ENCODE measurements at places on chromosomes 16 and 17. TPM values are rescaled to one million over a fixed set of nuclear protein-coding genes. Genes with fewer than 3 reads are reported as not detected.

G6PC1 gene
- total RNA-seq = not detected

DRG2 gene
- total RNA-seq = 54.3 TPM

CDH16 gene
- total RNA-seq = 2.0 TPM

GRCh38 chr17:38585056-38585917 is 20.5 kb downstream of the SRCIN1 start:
- no peak for DNase-seq

DNA sequence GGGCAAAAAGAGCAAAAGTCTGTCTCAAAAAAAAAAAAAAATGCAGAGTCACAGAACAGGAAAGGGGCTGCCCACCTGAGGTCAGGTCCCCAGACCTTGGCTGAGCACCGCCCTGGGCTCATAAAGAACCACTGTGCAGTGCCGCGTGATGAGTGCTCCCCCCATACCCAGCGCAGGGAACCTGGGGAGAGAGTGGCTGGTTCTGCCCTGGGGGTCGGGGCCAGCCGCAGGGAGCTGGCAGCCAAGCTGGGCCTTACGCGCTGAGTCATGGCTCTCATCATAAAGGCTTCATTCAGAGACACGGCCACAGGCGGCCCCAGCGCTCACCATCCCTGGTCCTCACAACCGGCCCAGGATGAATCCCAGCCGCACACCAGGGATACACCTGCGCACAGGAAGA is 80.7 kb downstream of the RAB11FIP4 start:
- no peak for DNase-seq

DNA sequence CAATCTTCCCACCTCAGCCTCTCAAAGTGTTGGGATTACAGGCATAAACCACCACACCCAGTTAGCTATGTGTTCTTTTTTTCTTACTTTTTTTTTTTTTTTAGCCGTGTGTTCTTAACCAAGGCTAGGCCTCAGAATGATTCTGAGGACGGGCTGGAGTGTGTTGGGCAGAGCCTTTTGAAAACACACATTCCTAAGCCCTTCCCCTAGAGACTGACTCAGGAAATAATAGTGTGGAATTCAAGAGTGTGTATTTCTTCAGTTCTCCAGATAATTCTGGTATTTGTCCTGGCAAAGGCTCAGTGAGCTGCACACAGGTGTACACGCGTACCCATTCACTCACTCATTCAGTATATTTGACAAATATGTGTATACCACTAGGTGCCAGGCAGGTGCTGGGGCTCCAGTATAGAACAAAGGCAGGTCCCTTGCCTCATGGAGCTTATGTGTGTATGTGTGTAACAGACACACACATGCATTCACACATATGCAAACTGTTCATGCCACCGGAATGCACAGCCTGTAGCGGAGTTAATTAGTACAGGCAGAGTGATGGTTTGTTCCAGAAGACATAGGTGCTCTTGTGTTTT is 19.4 kb upstream of the NFATC3 start:
- DNase-seq = no peak

GRCh38 chr17:45299361-45299760 is 17.5 kb downstream of the MAP3K14 start:
- peak; percentile 35 for DNase-seq

DNA sequence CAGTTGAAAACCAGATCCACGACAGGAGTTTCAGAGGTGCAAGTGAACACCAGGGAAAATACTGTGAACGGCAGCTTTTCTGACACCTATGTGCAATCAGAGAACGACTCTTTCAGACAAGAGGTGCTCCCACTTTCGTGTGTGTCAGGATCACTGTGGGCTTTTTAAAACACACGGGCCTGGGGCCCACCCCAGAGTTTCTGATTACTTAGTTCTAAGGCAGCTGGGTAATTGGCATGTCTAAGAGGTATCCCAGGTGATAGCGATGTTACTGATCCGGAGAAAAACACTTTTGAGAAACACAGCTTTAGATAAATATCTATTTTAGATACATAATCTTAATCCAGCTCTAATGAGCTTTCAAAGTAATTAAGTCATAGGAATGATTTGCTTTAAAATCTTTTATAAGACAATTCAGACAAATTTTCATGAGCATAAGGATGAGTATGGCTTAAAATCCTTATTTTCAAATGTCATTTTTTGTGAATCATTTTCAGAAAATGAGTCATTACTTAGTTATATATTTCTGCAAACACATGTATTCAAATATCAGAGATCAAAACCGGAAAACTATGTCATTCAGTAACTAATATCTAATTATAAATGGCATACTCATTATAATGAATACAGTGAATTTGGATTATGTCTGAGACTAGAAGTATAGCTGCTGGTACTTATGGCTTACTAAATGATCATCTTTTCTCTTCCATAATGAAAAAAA is 217.9 kb upstream of the PSMD7 start:
- no peak for DNase-seq

GRCh38 chr16:56197192-56197992 is 6.1 kb downstream of the GNAO1 start:
- DNase-seq = no peak

DNA sequence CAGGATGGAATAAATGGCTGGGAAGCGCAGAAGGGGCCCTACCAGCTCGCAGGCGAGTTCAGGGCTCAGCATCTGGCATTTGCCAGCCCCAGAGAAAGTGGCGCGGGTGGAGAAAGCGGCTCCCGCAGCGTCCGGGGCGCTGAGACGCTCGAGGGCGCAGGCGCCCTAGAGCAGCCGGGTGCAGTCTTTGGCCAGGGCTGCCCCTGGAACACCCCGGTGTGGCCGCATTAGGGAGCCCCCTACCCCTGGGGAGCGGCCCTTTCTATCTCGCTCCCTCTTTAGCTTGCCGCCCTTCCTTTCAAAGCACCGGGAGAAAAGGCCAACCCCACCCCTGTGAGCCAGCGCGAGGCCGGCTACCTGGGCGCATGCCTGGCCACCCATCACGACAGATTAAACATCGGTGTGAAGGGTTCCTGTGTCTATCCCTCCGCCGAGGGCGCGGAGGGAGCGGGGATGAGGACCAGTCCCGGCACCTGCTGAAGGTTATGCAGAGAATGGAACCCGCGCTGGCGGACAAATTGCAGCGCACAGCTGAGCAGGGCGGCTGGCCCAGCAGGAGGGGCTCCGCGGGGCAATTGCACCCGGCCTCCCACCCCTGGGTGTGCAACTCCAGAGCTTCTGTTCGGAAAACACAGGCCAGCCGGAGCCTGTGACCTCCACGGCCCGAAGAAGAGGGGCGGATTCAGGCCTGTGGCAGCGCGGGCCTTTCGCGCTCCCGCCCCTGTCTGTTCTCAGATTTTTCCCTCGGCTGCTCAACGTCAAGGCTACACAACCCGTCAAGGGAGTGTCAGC is 15.6 kb upstream of the FOXF1 start:
- DNase-seq = no peak

DNA sequence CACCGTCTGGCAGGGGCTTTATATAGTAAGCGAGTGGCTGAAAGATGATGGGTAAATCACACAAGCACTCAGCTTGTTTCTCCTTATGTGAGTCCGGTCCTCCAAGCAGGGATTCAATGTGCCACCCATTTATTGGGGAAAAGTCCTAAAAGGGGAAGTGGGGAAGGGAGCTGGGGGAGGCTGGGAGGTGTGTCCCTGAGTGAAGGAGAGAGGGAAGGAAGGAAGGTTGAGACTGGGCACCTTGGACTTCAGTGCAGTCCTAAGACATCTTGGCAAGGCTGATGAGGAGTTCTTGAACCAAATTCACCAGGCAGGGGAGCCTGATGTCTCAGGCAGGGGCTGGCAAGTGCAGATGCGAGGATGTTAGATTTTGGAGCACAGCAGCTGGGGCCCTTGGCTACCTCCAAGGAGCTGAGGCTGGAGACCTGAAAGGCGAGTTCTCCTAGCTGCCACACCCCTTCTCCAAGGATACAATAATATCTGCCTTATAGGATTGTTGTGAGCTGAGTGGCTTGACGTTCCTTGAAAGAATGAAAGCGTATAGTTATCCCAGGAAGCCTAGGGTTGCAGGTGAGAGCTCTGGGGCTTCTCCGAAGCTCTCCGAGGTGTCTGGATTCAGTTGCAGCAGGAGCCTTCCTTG is 23.0 kb upstream of the CYLD start:
- no peak for DNase-seq

GRCh38 chr16:65675161-65675560 is 553.3 kb upstream of the CDH11 start:
- no peak for DNase-seq

GRCh38 chr17:7132511-7133094 is 18.0 kb upstream of the ASGR2 start:
- no peak for DNase-seq

DNA sequence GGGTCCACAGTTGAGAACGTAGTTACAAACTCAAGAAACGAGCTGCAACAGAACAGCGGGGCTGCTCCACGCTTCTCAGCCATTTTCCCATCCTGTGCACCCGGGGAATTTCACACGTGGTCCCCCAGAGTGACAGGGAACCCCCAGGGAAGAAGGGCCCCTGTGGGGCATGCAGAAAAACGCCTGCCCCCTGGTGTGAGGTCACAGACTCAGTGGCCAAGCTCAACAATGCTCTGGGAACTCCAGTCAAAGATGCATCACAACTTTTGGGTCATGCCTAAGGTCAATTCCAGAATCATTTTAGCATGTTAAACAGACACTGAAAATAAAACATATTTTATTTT is 115.4 kb downstream of the ZNF778 start:
- no peak for DNase-seq
